ENCODE measurements at places on chromosomes 2 and 18. TPM values are rescaled to one million over a fixed set of nuclear protein-coding genes. Genes with fewer than 3 reads are reported as not detected.

Gene CCDC141
- total RNA-seq = not detected

Gene RUFY4
- total RNA-seq = not detected

Gene APLF
- 6.9 TPM for total RNA-seq

Gene CGREF1
- 2.1 TPM for total RNA-seq

Gene MFSD2B
- 0.61 TPM for total RNA-seq

Gene SEMA4C
- 103 TPM for total RNA-seq

Gene FAM110C
- total RNA-seq = 0.09 TPM

Gene HDHD2
- 58.1 TPM for total RNA-seq

Gene CIB4
- not detected for total RNA-seq

Gene SERPINB2
- not detected for total RNA-seq

Gene KCNF1
- total RNA-seq = 1.1 TPM

Gene ATF2
- total RNA-seq = 77.8 TPM

DNA sequence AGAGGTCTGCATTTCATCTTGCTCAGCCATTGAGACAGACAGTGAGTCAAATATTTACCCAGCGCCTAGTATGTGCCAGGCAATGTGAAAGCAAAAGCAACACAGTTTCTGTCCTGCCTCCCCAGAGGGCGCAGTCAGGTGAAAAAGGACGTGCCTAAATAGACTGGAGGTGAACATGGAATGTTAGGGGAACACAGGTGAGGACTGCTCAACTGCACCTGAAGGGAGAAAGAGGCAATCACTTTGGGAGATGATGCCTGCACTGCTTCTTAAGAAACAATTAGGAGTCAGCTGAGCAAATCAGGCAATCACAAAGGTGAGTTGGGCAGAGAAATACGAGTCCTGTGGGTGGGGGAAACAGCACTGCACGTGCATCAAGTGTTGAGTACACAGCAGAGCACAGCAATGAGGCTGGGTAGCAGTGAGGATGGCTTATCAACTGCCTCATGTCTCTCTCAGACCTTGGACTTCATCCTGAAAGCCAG lies 218.3 kb upstream of the SMAD7 start:
- no peak overlapping the region for H3K4me3 ChIP-seq
- no peak overlapping the region for H3K27ac ChIP-seq
- H3K27me3 ChIP-seq = no peaks in the 10 kb centered on the region
- peaks cover 9% of the 10 kb centered on the region for H3K36me3 ChIP-seq

GRCh38 chr2:181312515-181312927 lies 144.7 kb upstream of the ITGA4 start:
- H3K36me3 ChIP-seq = no peaks in the 10 kb centered on the region
- DNase-seq = no peak
- no peaks in the 10 kb centered on the region for H3K27me3 ChIP-seq
- H3K27ac ChIP-seq = no peak overlapping the region
- peaks cover 20% of the 10 kb centered on the region for H3K4me1 ChIP-seq

GRCh38 chr18:48308755-48309575 lies 100.2 kb downstream of the ZBTB7C start:
- H3K4me1 ChIP-seq = peaks cover 24% of the 10 kb centered on the region
- no peaks in the 10 kb centered on the region for H3K36me3 ChIP-seq
- H3K4me3 ChIP-seq = no peak overlapping the region

- no peak overlapping the region for H3K4me3 ChIP-seq
- H3K27me3 ChIP-seq = no peaks in the 10 kb centered on the region
- H3K27ac ChIP-seq = peak overlapping the region; percentile 12
- no peaks in the 10 kb centered on the region for H3K4me1 ChIP-seq
- no peaks in the 10 kb centered on the region for H3K36me3 ChIP-seq
- DNase-seq = no peak
These were observed 90.0 kb upstream of the ATL2 start for GRCh38 chr2:38466876-38467767.

DNA sequence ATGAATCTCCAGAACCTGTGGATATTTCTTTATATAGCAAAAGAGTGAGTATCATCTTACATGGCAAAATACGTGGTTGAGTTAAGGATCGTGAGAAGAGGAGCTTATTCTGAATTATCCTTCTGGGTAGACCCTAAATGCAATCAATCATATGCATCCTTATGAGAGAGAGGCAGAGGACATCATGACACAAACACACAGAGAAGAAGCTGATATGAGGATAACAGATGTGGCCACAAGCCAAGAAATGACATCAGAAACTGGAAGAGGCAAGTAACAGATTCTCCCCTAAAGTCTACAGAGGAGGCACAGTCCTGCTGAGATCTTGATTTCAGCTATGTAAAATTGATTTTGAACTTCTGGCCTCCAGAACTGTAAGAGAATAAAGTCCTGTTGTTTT lies 730.2 kb upstream of the ZNF804A start:
- H3K4me1 ChIP-seq = no peaks in the 10 kb centered on the region
- H3K4me3 ChIP-seq = no peak overlapping the region
- no peak for DNase-seq
- no peaks in the 10 kb centered on the region for H3K36me3 ChIP-seq
- H3K27ac ChIP-seq = peak overlapping the region; percentile 7
- H3K27me3 ChIP-seq = no peaks in the 10 kb centered on the region

- H3K27ac ChIP-seq = no peak overlapping the region
- no peaks in the 10 kb centered on the region for H3K4me1 ChIP-seq
- no peak for DNase-seq
- no peaks in the 10 kb centered on the region for H3K36me3 ChIP-seq
- no peak overlapping the region for H3K4me3 ChIP-seq
These were observed 40.5 kb downstream of the SPHKAP start for GRCh38 chr2:228140934-228141528.

DNA sequence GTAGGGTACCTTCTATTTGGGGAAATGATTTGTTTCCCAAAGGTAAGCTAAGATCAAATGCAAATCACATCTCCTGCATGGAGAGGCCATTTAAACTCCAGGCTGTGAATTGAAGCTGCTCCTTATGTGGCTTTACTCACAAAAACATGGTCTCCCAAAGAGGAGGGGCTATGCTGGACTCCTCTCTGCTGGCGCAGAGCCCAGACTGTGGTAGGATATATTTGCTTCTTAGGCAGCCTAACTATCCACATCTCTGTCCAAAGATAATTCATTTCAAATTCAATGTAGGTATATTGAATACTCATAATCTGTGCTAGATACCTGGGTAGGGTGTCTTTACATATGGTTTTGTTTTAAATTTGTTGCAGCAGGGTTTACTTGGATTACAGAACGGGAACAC lies 358.5 kb downstream of the ALK start:
- H3K4me1 ChIP-seq = no peaks in the 10 kb centered on the region
- no peaks in the 10 kb centered on the region for H3K27me3 ChIP-seq
- DNase-seq = no peak
- H3K36me3 ChIP-seq = no peaks in the 10 kb centered on the region
- no peak overlapping the region for H3K4me3 ChIP-seq

DNA sequence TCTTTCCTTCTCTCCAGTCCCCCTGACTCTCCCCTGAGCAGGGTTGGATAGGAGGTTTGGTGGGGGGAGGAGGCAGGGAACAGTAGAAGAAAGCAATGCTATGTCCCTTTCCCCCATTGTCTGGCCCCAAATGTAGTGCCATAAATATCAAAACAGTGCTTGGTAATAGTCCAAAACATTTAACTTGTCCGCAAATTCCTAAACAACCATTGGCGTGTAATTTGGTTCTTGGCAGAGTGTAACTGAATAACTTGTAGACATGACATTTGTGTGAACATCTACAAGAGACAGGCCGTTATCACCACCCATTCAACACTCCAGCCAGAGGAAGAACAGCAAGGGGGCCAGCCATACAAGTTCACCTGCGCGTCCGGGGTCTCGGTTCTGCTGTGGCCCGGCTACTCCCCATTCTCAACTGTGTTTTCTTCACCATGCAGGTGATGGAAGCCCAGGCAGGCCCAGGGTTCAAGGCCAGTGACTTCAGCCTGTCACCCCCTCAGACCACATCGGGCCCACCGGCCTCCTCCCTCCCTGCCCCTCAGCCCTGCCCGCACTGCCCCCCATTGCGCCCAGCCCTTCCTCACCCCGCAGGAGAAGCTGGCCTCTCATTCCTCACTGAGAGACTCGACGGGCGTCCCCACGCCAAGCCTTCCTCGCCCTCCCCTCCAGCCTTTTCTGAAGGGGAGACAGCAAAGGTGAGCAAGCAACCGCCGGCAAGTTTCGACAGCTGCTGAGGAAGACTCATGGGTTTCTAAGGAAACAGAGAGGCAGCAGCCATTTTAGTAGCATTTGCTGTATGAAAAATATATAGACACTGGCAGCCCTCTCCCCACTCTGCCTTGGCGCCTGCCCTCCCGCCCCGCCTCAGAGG lies 699 bp upstream of the RAPGEF4 start:
- H3K4me3 ChIP-seq = peak overlapping the region; percentile 64
- H3K36me3 ChIP-seq = no peaks in the 10 kb centered on the region
- no peak for DNase-seq
- peaks cover 7% of the 10 kb centered on the region for H3K4me1 ChIP-seq

- peaks cover 4% of the 10 kb centered on the region for H3K36me3 ChIP-seq
- H3K4me1 ChIP-seq = no peaks in the 10 kb centered on the region
- no peak for DNase-seq
- no peak overlapping the region for H3K27ac ChIP-seq
- H3K27me3 ChIP-seq = peaks cover 7% of the 10 kb centered on the region
These were observed 25.5 kb upstream of the ALPP start for GRCh38 chr2:232353096-232353495.

GRCh38 chr2:71922499-71923142 lies 225.0 kb downstream of the CYP26B1 start:
- peaks cover 18% of the 10 kb centered on the region for H3K27me3 ChIP-seq
- peak overlapping the region; percentile 38 for H3K27ac ChIP-seq
- H3K4me3 ChIP-seq = no peak overlapping the region
- H3K4me1 ChIP-seq = no peaks in the 10 kb centered on the region

GRCh38 chr2:100046961-100047947 lies 95.1 kb downstream of the AFF3 start:
- no peak for DNase-seq
- peaks cover 30% of the 10 kb centered on the region for H3K4me1 ChIP-seq
- H3K36me3 ChIP-seq = no peaks in the 10 kb centered on the region
- no peak overlapping the region for H3K27ac ChIP-seq
- H3K27me3 ChIP-seq = peaks cover 58% of the 10 kb centered on the region

GRCh38 chr2:240155048-240155744 lies 14.7 kb upstream of the OTOS start:
- DNase-seq = no peak
- H3K4me1 ChIP-seq = peaks cover 18% of the 10 kb centered on the region
- no peak overlapping the region for H3K4me3 ChIP-seq
- H3K27me3 ChIP-seq = peaks cover 16% of the 10 kb centered on the region
- H3K27ac ChIP-seq = no peak overlapping the region

- H3K4me3 ChIP-seq = no peak overlapping the region
- H3K27me3 ChIP-seq = no peaks in the 10 kb centered on the region
- peaks cover 18% of the 10 kb centered on the region for H3K4me1 ChIP-seq
- no peak overlapping the region for H3K27ac ChIP-seq
- H3K36me3 ChIP-seq = peaks cover 7% of the 10 kb centered on the region
These were observed 22.0 kb downstream of the HNMT start for GRCh38 chr2:137986268-137986667.

- no peaks in the 10 kb centered on the region for H3K36me3 ChIP-seq
- H3K27ac ChIP-seq = no peak overlapping the region
- no peaks in the 10 kb centered on the region for H3K27me3 ChIP-seq
- DNase-seq = no peak
- peaks cover 3% of the 10 kb centered on the region for H3K4me1 ChIP-seq
- H3K4me3 ChIP-seq = no peak overlapping the region
These were observed 61.2 kb downstream of the FAM171B start for GRCh38 chr2:186755066-186755465.

DNA sequence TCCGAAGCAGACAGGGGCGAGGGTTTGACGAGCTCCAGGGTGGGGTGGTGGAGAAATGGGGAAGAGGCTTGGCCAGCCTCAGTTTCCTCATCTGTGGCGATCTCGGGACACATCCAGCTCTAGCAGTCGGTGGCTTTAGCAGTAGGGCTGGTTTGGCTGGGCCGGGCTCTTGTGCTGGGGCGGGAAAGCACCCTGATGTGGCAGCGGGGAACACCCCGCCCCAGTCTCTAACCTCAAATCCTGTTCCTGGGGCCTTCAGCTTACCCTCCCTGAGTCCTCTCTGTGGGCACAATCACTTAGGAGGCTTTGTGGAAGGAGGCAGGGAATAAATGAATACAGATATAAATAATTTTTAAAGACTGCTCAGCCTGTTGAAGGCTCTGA lies 26.5 kb upstream of the MCFD2 start:
- H3K27me3 ChIP-seq = peaks cover 19% of the 10 kb centered on the region
- H3K36me3 ChIP-seq = no peaks in the 10 kb centered on the region
- DNase-seq = no peak

DNA sequence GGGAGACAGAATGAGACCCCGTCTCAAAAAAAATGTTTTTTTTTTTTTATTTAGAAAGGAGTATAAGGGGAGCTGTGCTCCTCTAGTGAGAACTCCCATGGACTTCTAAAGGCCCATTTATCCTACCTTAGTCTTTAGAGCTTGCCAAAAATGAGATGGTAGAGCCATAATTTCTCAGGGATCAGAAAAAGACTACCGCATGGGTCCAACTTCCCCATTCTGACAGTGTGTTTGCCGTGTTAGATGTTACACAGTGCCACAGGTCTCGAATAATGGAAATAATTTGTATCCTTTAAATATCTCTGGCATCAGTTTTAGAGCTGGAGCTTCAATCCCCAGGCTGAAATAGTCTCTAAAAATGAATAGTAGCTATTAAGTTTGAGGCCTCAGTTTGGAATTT lies 6.0 kb upstream of the SLC39A10 start:
- no peak overlapping the region for H3K4me3 ChIP-seq
- H3K27me3 ChIP-seq = no peaks in the 10 kb centered on the region
- DNase-seq = no peak
- peaks cover 8% of the 10 kb centered on the region for H3K4me1 ChIP-seq
